ENCODE measurements at places on chromosomes 1 and 21. TPM values are rescaled to one million over a fixed set of nuclear protein-coding genes. Genes with fewer than 3 reads are reported as not detected.

Gene CASQ2
- not detected for total RNA-seq

Gene RNU1-3
- total RNA-seq, result under 0.01 TPM

Gene NR1I3
- not detected for total RNA-seq

Gene KIF14
- 3.6 TPM for total RNA-seq

Gene SMCP
- not detected for total RNA-seq

Gene GART
- total RNA-seq, result 82.7 TPM

Gene S100A4
- 25.1 TPM for total RNA-seq
